ENCODE measurements at places on chromosomes 12 and 14.

GRCh38 chr14:100305324-100306100 is 732 bp downstream of the SLC25A29 start:
- DNase-seq: no peak

DNA sequence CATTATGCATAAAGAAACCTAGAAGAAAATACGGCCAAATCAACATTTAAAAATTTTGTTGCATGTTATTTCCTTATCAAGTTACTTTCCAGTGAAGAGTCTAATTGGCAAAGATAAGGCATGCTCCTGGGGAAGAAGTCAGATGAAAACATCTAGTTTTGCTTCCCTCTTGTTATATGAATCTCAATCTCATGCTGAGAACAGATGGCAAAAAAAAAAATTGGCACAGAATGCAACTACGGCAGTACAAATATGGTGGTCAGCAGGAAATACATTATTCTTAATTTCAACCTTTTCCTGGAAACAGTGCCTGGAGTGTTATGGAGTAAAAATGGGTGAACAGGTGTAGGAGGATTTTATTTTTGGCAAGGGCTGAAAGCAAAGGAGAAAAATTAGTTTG is 32.8 kb downstream of the HECTD4 start:
- no peak for DNase-seq

- no peak for DNase-seq
Observed at GRCh38 chr12:107488666-107489065, 196.9 kb upstream of the PWP1 start.

DNA sequence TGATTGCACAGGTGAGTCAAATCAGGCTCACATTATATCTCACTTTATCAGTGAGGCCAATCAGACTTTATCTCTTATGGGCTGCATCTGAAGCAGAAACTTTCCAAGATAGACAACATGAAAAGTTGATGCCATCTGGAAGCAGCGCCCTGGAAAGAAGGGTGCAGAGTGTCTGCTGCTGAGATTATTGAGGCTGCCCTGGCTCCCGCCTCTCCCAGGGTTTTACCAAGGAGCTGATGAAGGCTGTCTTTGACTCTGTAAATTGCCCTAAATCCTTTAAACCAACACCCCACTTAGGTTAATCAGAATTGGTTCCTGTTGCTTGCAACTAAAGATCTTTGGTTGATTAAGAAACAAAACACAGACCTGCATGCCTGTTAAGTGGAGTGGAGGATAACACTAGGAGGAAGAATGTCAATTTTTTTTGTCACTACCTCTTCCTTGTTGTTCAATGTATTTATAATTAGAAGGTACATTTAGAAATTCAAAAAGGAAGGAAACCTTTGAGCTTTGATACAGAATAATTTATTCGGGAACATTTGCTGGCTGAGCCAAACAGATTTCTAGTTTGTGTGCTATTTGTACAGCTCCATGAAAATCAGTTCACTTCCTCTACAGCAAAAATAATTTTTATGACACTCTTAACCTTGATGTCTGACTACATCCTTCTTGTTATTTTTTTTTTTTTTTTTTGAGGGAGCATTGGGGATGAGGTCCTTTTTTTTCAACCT is 104.1 kb downstream of the VEZT start:
- DNase-seq: no peak

GRCh38 chr12:82619644-82620043 is 67.1 kb upstream of the TMTC2 start:
- no peak for DNase-seq

- no peak for DNase-seq
Observed at GRCh38 chr12:130555628-130556485, 160.2 kb downstream of the RIMBP2 start.

DNA sequence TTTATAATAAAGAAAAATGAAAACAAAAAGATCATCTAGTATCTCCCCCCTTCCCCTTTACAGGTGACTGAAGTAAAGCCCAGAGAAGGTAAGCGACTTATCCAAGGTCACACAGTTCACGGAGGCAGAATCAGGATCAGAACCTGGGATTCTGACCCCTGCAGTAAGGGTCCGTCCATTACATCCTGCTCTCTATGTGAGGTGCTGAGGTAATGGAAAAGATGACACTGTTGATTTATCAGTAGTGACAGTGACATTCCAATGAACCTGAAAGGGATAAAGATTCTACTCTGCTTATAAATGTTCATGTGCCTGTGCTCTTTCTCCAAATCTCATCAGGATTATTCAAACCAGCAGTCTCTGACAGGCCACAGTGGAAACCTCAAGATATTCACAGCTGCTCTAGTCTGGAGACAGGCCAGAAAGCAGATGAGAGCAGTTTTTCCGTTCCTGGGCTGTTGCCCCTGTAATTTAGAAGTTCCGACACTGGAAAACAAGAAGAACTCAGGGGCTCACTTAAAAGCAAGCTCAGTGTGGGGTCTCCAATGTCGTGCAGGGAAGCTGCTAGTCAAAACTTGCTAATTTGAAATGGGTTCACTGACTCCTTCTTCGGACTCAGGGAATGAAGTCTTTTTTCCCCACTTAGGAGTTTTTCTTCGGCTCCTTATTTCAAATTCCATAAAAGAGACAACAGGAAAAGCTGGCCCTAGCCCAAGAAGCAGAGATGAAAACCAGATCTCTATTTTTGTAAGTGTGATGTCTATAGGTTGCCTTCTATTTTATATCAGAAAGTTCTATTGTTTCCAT is 131.8 kb upstream of the EEA1 start:
- DNase-seq: no peak

DNA sequence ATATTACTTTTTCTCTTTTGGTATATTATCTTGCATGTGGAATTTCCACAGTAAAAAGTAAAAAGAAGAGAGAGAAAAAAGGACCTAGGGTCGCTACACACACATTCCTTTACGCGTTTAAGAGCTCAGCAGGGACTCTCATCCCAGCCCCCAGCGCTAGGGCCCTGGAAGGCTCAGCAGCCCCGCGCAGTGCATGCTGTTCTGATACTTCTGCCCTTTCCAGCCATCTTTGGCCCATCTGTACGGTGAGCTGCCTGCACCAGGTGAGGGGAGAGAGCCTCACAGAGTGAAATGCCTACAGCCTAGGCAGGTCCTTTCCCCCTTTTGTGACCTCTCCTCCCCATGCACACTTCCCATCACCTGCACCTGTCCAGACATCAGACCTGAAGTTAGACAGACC is 1.6 kb upstream of the LTBR start:
- no peak for DNase-seq

- no peak for DNase-seq
Observed at GRCh38 chr12:22459838-22460490, 84.4 kb downstream of the C2CD5 start.

- no peak for DNase-seq
Observed at GRCh38 chr12:104133866-104134265, 4.1 kb downstream of the NFYB start.

- no peak for DNase-seq
Observed at GRCh38 chr14:39946807-39947206, 514.6 kb upstream of the FBXO33 start.

DNA sequence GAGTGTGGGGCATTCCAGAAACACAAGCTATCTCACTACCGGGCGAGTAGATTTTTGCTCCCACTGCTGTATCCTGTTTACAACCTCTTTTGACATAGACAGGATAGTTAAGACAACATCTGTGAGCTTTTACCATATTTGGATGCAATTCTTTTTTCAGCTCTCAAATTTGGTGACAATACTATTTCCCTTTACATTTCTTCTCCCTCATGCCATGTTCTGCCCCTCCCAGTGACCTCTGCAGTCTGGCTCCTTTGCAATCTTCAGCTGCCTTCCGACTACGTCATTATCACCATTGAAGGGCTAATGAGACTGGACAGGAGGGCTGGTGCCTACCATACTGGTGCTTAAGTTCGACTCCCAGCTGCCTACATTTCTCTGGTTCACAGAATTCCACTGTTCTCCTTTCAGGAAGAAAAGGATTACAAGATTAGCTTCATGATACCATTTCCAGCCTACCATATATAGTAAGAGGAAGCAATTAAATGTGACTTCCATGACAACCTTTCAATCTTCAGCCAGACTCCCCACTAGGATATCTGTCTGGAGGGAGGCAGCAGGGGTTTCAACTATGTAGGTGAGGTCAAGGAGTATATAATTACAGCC is 251.6 kb downstream of the PHLDA1 start:
- no peak for DNase-seq

DNA sequence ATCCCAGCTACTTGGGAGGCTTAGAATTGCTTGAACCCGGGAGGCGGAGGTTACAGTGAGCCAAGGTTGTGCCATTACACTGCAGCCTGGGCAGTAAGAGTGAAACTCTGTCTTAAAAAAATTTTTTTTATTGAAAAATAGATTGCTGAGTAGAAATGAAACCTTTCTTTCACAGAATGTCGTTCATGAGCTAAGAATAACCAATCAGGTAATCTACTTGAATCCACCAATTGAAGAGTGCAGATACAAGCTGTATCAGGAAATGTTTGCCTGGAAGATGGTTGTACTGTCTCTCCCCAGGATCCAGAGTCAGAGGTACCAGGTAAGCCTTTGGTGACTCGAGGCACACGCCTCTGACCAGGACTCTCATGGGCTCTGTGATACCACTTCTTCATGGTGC is 27.0 kb downstream of the DYNC1H1 start:
- no peak for DNase-seq

- DNase-seq: no peak
Observed at GRCh38 chr12:51809193-51809592, 39.3 kb downstream of the FIGNL2 start.

GRCh38 chr12:47433876-47434275 is 272.0 kb downstream of the RPAP3 start:
- peak; percentile 30 for DNase-seq

GRCh38 chr12:41527534-41528116 is 339.5 kb downstream of the PDZRN4 start:
- no peak for DNase-seq

DNA sequence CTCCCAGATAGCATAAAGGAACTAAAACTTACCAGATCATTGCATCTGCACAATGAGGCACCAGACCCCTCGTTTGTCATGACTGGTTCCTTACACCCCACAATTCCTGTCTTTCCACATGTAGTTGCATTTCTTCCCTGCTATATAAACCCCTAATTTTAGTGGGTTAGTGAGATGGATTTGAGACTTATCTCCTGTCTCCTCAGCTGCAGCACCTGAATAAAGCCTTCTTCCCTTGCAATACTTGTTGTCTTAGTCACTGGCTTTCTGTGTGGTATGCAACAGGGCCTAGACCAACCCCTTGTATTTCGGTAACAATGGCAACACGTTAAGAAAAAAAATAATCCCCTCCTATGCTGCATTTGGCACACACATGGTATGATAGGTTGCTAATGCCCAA is 13.0 kb downstream of the NUP37 start:
- no peak for DNase-seq

DNA sequence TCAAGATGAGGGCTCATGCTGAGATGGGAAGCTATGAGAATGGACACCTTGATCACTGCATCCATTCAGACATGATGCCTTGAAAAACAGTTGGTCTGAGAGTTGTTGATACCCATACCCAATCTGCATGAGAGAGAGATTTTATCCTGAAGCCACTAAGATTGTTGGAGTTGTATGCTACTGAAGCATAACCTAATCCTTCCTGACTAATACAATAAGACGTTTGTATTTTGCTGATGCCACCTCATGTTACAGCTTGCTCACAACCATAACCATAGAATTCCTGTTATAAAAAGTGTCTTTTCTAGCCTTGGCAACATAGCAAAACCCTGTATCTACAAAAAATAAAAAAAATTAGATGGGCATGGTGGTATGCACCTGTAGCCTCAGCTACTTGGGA is 12.7 kb upstream of the SERPINA1 start:
- DNase-seq: no peak

DNA sequence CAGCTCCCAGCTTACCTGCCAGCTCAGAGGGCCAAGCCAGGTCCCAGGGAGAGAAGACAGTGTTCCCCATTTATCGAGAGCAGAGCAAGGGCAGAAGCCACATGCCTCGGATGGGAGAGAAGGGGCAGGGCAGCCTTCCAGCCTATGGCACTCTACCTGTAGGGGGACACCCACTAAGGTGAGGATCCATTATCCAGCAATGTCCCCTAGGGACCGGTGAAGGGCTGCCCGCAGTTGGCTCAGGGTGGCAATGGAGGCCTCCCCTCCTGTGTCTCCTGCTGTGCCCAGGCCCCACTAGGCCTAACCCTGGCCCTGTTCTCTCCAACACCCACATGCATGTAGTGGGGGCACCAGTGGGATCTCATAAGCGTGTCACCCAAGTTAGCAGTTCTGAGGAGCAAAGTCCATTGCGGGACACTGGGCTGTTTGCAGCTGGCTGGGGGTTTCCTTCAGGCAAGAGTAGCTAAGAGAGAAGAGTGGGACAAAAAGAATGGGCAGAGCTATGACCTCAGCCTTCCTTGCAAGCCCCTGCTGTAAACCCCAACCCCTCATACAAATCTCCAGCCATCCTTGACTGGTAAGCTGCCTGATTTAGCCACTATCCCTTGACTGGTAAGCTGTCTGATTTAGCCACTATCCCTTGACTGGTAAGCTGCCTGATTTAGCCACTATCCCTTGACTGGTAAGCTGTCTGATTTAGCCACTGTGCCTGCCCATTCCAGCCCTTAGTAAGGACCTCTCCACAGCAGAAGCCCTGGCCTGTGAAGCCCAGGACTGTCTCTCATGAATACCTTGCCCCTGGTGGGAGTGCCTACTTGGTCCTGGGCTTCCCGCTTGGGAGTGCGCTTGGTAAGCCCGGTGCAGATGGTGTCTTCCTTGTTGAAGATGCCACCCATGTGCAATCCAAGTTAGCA is 5.2 kb upstream of the ASB2 start:
- DNase-seq: no peak

- no peak for DNase-seq
Observed at GRCh38 chr12:91040096-91040755, 17.6 kb downstream of the KERA start.
